NCI-H146 (cell line): ENCODE measurements at places on chromosomes 5 and 9.

DNA sequence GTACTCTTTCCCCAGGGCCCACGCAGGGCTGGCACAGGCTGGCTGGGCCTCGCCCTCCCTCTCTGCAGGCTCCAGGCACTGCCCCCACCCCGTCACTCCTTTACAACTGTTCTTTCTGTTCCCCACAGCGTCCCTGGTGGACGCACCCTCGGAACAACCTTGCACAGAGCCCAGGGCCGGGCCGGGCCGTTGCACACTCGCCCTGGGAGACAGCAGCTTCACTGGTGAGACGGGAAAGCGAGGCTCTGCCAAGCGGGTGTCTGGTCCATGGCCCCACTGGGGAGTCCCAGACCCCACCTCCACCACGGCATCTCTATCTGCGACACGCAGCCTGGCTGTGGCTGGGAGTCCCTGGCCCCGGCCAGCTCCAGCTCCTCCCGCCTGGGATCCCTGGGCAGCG is 18.4 kb upstream of the QSOX2 start:
- no peak for DNase-seq

DNA sequence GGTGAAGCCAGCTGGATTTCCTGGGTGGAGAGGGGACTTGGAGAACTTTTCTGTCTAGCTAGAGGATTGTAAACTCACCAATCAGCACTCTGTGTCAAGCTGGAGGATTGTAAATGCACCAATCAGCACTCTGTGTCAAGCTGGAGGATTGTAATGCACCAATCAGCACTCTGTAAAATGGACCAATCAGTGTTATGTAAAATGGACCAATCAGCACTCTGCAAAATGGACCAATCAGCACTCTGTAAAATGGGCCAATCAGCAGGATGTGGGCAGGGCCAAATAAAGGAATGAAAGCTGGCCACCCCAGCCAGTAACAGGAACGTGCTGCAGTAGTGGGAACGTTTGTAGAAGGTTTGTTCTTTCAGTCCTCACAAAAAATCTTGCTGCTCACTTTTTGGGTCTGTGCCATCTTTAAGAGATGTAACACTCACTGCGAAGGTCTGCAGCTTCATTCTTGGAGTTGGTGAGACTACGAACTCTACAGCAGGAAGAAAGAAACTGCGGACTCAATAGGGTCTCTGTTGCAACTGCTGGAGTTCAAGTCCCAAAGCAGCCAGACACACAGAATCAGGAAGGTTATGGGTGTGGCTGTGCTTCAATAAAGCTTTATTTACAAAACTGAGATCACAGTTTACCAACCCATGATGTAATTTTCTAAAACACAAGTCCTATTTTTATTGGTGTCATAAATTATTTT is 145.7 kb upstream of the ERCC6L2 start:
- no peak for DNase-seq

DNA sequence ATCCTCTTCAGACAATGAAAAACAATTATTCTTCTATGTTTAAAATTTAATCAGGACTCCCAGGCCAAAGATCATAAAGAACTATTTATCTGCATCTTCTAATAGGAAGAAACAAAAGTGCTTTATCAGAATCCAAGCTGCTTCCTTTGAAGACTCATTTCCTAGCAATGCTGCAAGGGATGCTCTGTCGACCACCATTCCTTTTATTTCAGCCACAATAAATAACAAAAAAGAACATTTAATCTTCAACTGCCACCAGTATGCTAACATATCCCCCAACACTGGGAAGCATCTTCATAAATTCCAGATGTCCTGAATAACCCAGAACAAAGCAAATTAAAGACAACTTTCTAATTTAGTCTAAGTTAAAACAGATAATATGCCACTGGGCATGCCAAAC is 68.7 kb downstream of the PKD2L2 start:
- DNase-seq: no peak

DNA sequence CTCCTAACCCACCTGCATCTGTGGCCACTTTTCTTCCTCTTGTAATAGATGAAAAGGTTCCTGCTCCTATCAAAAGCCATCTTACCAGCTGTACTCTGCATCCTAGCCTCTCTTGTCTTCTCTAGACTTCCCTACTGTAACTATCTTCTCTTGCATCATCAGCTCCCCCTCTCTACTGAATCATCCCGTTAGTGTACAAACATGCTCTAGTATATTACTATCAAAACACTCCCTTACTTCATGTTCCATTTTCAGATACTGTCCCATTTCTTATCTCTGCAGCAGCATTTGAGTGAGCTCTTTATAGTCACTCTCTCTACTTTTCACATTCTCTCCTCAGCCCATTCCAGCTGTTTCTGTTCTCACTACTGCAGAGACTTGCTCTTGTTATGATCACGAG is 2.8 kb downstream of the SRA1 start:
- no peak for DNase-seq

DNA sequence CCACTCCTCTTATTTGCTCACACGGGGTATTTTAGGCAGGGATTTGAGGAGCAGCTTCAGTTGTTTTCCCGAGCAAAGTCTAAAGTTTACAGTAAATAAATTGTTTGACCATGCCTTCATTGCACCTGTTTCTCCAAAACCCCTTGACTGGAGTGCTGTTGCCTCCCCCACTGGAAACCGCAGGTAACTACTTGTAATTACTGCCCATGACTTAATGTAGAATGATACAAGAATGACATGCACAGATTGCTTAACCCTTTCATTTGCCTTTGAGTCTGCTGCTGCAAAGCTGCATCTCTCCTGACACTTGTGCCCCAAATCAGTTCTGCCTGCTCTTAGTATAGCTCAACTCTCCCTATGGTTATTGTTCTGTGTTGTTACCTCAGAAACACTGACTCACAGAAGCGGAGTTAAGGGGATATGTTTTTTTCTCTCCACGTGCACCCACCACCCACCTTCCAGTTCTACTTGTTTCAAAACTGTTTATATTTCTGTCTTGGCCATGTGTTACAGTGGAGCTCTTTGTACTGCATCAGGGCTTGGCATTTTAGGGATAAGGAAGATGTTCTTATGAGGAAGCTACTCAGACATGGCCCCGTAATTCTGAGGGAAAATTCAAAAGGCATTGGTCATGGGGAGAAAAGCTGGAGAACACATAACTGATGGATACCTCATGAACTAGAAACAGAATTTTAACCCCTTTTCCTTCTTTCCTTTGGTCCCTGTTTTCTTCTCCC is 2.3 kb downstream of the ADRB2 start:
- DNase-seq: no peak

DNA sequence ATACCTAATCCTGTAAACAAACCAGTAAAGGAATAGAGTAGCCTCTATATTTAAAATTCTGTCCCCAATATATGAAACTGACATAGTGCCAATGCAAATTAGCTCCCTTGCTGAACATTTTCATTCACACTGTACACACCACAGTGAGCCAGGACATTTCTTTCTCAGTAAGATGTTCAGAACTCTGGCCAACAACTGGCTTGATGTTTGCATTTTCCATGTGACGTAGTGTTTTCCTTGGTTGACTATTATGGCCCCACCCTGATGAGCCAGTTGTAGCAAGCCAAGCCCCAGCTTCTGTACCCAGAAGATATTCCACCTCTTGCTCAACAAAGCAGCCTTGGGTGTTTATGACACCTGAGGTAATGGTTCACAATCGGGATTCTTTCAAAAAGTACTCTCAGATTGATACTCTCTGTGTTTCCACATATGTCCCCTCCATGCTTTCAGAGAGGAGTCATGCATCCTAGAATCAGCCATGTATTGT is 17.7 kb upstream of the ANXA1 start:
- no peak for DNase-seq

- no peak for DNase-seq
Observed at GRCh38 chr5:135643881-135644766, 65.3 kb upstream of the CXCL14 start.

GRCh38 chr5:10036136-10036815 is 213.4 kb downstream of the ATPSCKMT start:
- DNase-seq: no peak

DNA sequence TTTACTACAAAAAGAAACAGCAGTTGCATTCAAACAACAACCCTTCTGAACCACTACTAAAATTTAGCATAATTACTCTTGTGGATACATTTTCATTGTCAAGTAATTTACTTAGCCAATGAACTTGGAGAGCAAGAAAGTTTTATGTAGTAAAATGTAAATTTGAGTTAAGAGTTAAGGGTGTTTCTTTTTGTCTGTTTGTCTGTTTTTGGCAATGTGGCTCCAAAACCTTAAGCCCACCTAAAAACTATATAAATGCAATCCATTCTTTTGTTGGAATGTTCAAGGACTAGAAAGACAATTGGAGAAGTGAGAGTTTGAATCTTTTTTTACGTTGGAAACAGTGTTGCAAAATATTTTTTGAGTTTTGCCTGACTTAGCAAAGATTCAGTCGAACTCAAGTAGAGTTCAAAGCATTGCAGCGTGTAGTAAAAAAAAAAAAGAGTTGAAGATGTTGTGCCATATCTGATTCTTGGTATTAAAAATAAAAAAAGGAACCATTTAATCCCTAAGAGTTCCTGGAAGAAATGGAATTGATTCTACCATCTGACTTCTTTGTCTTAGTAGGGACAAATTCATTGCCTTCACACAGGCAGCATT is 867 bp downstream of the SYK start:
- DNase-seq: no peak

DNA sequence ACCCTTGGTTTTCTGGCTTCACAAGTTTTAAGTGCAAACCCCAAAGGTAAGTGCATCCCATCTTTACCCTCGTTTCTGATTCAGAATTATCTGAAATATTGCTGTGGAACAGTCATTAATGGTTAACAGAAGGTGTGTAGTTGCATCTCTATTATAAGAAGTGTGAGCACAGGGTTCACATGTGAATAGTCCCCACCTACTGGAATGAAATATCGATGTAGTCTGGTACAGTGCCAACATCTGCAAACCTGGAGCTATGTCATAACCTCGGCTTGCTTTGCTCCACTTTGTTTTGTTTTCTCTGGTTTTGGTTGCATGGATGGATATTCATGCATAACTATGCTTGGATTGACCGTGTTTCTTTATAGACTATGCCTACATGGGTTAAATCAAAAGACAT is 12.6 kb downstream of the HTR4 start:
- DNase-seq: no peak

DNA sequence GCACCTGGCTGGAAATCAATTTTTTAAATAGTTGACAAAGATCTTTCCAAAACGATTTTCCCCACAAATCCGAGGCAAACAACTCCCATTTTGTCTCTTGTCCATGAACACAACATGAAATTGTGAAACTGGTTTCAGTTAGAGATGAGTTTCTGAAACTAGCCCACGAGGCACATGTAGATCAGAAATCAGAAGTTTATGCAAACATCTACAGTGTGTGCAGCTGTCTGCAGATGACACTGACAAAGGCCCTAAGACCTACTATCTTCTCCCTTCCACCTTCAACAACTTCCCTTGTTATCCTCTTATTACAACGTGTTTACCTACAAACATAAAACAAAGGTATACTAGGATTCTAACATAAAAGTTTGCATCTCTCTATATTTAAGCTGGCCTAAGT is 183.3 kb downstream of the DIRAS2 start:
- no peak for DNase-seq

DNA sequence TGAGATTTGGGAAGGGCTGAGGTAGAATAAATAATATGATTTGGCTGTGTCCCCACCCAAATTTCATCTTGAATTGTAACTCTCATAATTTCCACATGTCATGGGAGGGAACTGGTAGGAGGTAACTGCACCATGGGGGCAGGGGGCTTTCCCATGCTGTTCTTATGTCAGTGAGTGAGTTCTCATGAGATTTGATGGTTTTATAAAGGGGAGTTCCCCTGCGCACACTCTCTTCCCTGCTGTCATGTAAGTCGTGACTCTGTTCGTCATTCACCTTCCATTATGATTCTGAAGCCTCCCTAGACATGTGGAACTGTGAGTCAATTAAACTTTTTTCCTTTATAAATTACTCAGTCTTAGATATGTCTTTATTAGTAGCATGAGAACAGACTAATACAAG is 115.5 kb upstream of the STARD4 start:
- DNase-seq: no peak

- no peak for DNase-seq
Observed at GRCh38 chr9:13728917-13729811, 449.7 kb upstream of the MPDZ start.

- DNase-seq: no peak
Observed at GRCh38 chr5:136000932-136001331, 27.9 kb upstream of the TGFBI start.

GRCh38 chr5:137342764-137343163 is 156.4 kb downstream of the SPOCK1 start:
- DNase-seq: no peak
